ENCODE measurements at places on chromosomes 12 and 14. TPM values are rescaled to one million over a fixed set of nuclear protein-coding genes. Genes with fewer than 3 reads are reported as not detected.

DNA sequence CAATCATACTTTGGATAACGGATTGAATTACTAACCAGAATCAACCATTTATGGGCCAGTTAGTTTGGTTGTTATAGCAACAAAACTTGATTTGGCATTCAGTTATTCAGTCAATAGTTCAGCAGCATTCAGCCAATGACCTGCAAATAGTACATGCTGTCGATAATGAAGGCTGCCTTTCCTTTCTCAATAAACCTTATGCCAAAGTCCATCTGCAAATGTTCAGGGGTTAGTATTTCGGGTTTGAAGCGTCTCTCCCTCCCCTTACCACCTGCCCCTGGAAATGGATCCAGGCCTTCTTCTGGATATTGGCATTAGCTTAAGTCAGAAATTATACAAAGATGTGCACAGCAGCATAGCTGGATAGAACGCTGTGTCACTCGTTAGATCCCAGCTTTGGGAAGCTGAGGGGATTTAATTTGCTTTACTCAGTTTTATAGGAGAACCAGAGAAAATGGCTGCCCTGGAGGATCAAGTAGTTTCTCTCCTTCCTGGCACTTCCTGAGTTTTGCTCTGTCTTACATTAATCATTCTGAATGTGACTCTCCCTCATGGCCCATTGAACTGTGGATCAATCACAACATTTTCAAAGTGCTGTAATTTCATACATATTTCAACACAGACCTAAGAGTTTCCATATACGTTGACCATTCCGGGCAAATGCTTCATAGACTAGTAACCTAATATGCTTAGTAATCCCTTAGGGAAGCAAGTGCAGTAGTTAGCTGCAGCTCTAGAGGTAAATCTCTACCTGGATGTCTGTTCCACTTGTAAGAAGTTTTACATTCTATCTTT, 46.7 kb upstream of the PTPRR start:
- no peaks in the 10 kb centered on the region for H3K36me3 ChIP-seq
- no peaks in the 10 kb centered on the region for H3K27me3 ChIP-seq
- H3K4me3 ChIP-seq = no peak overlapping the region

DNA sequence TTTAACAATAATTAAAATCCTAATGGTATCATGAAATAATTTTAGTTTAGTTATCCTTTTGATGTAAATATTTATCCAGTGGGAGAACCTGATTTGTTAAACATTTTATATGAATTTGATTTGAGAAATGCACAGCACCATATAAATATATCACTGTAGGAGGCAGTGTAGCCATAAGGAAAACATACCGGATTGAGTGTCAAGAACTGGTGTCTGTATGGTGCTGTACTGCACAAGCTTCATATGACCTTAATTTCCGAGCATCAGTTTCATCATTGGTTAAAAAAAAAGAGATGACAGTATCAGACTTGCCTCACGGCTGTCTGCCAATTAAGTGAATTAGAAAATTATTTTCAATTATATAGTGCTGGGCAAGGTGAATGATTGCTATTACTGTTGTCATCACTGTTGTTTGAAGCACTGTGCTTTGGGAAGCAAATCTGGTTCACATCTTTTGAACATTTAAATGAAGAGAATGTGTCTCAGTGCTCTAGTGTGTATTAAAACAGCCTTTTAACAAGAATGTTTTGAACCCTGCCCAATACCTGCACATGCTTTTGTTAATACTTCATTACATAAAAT, 72.1 kb downstream of the TMTC2 start:
- DNase-seq = no peak
- H3K27ac ChIP-seq = no peak overlapping the region
- H3K36me3 ChIP-seq = no peaks in the 10 kb centered on the region

- DNase-seq = peak; percentile 25
- H3K27ac ChIP-seq = no peak overlapping the region
- H3K4me1 ChIP-seq = peaks cover 12% of the 10 kb centered on the region
- no peak overlapping the region for H3K4me3 ChIP-seq
- H3K36me3 ChIP-seq = no peaks in the 10 kb centered on the region
Observed at GRCh38 chr12:41190338-41190737, 2.2 kb downstream of the PDZRN4 start.

GRCh38 chr12:70719672-70720420, 82.6 kb upstream of the PTPRB start:
- peaks cover 6% of the 10 kb centered on the region for H3K36me3 ChIP-seq
- peak; percentile 41 for DNase-seq
- no peak overlapping the region for H3K4me3 ChIP-seq
- no peaks in the 10 kb centered on the region for H3K4me1 ChIP-seq

DNA sequence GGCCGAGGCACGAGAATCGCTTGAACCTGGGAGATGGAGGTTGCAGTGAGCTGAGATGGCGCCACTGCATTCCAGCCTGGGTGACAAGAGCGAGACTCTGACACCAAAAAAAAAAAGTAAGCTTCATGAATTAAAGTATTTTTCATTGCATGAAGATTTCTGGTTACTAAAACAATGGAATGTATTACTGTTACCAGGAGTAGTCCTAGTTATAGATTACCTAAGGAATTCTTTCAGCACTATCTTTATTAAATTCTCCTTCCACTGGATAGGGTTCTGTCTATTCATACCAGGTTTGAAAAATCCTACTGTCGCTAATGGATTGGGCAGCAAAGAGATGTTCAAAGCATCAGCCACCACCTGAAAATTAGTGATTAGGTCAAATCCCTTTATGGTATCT, 12.4 kb downstream of the ETFRF1 start:
- peaks cover 11% of the 10 kb centered on the region for H3K36me3 ChIP-seq
- peaks cover 6% of the 10 kb centered on the region for H3K4me1 ChIP-seq
- H3K27ac ChIP-seq = no peak overlapping the region
- no peak overlapping the region for H3K4me3 ChIP-seq

DNA sequence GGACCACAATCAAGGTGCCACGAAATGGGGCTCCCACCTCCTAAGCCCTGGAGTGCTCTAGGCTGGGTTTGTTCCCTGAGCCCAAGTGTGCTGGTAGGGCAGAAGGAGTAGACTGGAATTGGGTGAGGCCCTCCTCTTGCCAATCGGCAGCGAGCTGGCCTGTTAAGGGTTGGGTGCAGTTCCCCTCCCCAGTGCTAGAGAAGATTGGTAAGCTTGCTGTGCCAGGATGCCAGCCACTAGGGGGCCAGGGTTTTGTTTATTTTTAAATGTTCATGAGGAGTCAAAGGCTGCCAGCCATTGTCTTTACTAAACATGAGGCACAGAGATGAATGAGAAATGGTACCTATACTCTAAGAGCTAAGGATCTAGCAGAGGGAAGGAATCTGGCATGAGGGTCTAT, 79.7 kb downstream of the SPTB start:
- no peaks in the 10 kb centered on the region for H3K4me1 ChIP-seq
- no peak overlapping the region for H3K4me3 ChIP-seq
- DNase-seq = peak; percentile 55
- H3K27ac ChIP-seq = no peak overlapping the region
- H3K27me3 ChIP-seq = peaks cover 72% of the 10 kb centered on the region
- H3K36me3 ChIP-seq = no peaks in the 10 kb centered on the region

LPAR5 gene
- 3.2 TPM for total RNA-seq

PPTC7 gene
- total RNA-seq = 27.8 TPM

SLC39A5 gene
- 0.98 TPM for total RNA-seq

All from Calu3 (cell line).